ENCODE measurements at places on chromosomes 1 and 21.

DNA sequence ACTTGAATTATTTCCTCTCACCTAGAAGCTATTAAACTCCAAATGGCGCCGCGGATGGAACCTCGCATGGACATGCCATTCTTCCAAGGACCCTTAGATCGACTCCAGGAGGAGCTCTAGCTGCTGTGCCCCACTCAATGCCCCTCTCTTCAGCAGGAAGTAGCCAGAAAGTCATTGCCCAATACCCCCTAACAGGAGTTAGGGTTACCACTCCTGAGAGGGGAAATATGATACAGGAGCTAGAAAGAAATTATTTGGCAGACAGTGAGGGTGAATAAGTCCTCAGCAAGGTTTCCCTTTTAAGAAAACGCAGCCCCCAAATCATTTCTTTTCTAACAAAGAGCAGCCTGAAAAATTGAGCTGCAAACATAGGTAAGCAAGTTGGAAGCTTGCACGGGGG, 28.6 kb downstream of the TFB2M start:
- DNase-seq = no peak

DNA sequence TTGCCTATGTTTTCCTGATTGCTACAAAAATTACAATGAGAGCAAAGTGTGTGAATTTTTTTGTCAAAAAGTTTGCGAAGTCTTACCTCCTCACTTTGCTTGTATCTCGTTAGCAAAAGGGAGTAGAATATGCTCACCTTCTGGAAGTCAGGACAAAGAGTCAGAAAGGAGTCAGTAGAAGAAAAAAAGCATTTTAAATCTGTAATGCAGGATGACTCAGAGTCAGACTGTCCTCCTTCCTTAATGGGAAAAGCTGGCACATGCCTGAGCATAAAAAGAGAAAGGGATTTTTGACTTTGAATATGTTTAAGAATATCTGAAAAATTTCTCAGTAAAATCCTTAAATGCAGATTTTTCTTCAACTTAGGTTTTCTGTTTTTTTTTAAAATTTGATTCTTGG, 14.2 kb upstream of the VN1R5 start:
- no peak for DNase-seq

- no peak for DNase-seq
These were observed 39.7 kb downstream of the AZIN2 start for GRCh38 chr1:33120436-33121231.

DNA sequence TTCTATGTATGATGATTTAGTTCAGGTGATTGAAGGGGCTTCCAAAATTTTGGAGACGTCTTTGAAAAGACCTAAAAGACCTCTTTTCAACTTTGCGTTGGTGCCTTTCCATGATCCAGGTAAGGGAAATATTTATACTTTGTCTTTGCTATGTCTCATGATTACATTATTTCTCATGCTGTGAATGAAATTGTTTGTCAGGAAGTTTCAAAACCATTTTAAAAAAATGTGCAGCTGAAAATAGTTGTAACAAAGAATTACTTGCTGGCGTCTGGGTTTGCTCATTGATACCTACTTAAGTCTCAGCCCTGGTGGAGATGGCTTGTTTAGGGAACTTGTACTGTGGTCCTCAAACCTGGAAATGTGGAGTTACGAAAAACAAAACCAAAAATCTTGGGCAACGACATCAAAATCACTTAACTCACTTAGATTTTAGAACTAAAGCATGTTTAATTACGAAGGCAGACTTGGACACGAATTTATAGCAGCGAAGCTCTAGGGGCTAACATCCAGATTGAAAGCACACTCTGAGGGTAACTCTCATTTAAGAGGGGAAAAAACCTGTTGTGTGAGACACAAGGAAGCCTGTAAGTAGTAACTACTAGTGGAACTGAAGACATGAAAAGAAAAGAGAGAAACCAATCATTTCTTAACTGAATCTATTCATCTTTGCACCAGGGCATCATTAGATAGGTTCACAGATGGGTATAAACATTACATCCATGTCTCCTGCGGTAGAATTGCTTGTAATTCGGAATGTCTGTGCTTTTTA, 924 bp downstream of the HMCN1 start:
- DNase-seq = no peak

- DNase-seq = no peak
These were observed 17.4 kb downstream of the PDXK start for GRCh38 chr21:43736224-43736883.

DNA sequence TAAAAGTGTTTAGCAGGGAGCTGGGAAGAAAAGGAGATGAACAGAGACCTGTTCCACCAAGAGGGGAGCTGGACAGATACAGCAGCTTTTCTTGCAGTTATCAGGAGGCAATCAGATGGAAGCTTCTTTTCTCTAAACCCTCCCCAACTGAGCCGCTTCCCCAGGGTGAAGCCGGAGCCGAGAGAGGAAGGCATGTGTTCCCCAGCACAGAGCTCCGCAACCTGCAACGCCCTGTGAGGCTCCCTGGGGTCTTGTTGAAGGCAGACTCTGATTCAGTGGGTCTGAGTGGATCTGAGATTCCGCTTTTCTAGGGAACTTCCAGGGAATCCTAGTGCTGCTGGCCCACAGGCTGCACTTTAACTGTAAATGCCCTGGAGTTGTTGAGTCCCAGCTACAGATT, 139.1 kb upstream of the COA6 start:
- DNase-seq = no peak

GRCh38 chr1:228156515-228156881, 6.8 kb downstream of the GJC2 start:
- no peak for DNase-seq

GRCh38 chr1:13830170-13830569, 130.2 kb downstream of the PRDM2 start:
- DNase-seq = no peak

- no peak for DNase-seq
These were observed 11.4 kb upstream of the SPATC1L start for GRCh38 chr21:46195595-46196195.

- no peak for DNase-seq
These were observed 7.6 kb downstream of the CYP4B1 start for GRCh38 chr1:46806196-46807020.

DNA sequence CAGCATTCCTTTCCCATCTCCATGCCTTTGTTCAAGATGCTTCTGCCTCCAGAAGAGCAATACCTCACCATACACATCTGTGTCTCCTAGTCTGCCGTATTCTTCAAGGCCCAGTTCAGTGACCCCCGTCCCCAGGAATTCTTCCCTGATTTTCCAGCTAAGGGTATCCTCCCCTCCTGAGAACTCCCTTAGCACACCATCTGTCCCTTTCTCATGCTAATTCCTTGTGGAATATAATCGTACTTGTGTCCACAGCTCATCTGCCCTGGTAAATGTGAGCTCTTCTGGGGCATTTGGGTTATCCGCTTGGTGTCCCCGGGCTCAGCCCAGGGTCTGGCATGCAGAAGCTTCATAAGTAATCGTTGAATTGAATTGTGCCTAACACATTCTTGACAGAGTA, 40.9 kb downstream of the BEND5 start:
- DNase-seq = no peak

- DNase-seq = no peak
These were observed 643.3 kb downstream of the NPHP4 start for GRCh38 chr1:5348732-5349465.

- DNase-seq = no peak
These were observed 1.1 kb upstream of the LCK start for GRCh38 chr1:32249831-32250525.

DNA sequence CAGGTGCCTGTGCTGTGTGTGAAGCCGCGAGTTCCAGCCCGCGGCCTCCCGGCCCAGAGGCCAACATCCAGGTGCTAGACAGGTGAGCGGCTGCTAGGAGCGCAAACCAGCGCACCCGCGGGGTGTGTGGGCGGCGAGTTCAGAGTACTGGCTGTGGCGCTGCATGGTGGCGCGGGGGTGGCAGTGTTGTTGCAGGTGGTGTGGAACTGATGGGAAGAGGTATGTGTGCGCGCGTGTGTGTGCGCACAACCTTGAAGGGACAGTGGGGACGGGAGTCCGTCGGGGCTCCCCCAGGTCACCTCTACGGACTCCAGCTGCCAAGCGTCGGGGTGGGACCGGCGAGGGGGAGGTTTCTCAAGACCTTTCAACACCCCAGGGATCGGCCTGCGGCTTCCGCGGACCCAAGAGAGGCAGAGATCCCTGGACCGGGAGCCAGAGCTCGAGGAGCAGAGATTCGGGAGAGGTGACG, 433 bp upstream of the DMBX1 start:
- DNase-seq = no peak

DNA sequence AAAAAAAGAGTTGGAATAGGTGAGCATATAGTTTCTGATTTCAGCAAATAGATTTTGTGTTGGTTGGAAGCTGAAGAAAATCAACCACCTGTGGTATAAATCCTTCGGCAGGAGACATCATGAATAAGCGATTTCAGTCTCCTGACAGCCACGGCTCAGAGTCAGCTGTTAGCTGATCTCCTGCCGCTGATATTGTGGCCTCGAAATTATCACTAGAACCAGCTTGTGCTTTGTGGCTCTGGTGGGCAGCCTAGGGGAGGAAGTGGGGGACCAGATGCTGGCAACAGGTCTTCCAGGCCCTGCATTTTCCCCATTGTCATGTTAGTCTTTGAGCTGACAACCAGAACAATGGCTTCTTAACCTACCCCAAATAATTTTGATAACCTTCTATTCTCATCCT, 842 bp upstream of the GCSAML start:
- no peak for DNase-seq

GRCh38 chr1:183642166-183642565, 6.6 kb upstream of the ARPC5 start:
- no peak for DNase-seq

- no peak for DNase-seq
These were observed 50.4 kb downstream of the RERE start for GRCh38 chr1:8767006-8767405.
